ENCODE measurements at places on chromosomes 2 and 18.

- DNase-seq, result no peak
Observed at GRCh38 chr2:30636311-30636710, 170.9 kb downstream of the CAPN13 start.

DNA sequence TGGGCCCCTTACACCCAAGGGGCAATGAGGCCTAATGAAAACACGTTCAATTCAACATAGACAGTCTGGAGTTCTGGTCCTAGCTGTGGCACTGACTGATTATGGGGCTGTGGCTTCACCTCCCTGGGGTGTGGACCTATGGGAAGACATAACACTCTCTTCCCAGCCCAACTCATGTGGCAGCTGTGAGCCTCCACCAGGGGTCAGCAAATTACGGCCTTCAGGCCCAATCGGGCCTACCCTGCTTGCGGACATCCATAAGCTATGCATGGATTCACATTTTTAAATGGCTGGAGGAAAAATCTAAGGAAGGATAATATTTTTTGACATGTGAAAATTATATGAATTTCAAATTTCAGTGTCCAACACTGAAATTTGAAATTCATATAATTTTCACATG is 101.3 kb downstream of the LOXHD1 start:
- no peak for DNase-seq

DNA sequence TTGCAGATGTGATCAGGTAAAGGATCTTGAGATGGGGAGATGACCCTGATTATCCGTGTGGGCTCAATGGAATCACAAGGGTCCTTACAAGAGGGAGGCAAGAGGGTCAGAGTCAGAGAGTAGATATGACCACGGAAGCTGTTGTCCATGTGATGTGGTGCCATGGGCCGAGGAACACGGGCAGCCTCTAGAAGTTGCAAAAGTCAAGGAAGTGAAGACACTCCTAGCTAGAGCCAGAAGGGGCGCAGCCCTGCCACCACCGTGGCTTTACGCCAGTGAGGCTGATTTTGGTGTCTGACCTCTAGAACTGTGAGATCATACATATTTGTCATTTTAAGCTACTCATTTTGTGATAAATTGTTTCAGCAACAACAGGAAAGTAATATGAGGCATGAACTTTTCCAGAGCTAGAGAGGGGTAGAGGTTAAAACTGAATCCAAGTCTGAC is 114.4 kb downstream of the CAPN13 start:
- no peak for DNase-seq

DNA sequence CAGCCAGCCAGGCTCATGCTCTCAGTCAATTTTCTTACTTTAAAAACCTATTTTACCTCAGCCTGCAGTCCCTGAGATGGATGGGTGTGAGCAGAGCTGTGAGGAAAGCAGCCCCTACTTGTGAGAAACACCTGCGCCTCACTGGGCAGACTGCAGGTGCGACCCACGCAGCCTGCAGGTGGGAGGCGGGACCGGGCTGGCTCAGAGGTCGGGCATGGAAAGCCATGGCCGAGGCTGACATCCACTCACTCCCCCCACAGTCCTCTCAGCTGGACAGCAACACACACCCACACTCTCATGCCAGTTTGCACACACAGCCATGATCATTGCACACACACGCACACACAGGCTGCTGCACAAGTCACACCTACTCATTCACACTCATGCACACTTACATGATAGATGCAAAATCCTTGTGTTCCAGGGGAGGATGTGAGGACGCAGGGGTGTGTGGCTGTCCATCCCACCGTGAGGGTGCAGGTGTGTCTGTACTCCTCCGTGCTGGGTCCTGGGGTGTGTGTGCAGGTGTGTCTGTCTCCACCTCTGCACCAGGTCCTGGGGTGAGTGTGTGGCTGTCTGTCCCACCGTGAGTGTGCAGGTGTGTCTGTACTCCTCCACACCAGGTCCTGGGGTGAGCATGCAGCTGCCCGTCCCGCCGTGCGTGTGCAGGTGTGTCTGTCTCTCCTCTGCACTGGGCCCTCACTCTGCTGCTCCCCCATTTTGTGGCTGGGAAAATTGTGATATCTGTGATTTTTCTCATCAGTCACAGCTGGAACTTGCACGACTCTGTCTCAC is 166.5 kb downstream of the RTP5 start:
- DNase-seq, result no peak

- DNase-seq, result no peak
Observed at GRCh38 chr18:1751249-1751648, 820.1 kb downstream of the METTL4 start.

- no peak for DNase-seq
Observed at GRCh38 chr2:48220501-48220900, 309.5 kb upstream of the STON1 start.

GRCh38 chr2:231680992-231681852 is 27.1 kb upstream of the PTMA start:
- DNase-seq, result no peak

- DNase-seq, result no peak
Observed at GRCh38 chr2:144498277-144498676, 21.6 kb downstream of the ZEB2 start.

DNA sequence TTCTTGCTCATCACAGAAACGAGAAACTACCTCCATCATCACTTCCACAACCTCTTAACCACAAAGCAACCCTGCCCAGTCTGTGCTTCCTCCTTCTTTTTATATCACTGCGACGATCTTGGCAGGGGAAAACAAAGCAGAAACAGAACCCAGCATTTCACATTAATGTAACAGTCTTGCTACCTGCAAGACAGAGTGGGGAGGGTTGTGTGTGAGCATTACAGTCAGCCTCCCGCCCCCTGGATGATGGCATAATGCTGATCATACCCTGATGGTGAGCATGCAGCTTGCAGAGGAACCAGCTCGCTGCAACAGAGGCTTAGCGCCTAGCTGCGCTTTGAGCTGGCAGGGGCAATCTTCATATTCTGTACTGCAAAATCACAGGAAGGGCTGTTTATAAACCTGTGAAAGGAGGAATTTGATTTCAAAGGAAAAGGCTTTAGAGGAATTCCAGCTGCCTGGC is 376.1 kb downstream of the IRS1 start:
- peak; percentile 7 for DNase-seq

GRCh38 chr2:96775160-96775559 is 14.5 kb downstream of the CNNM4 start:
- no peak for DNase-seq

- DNase-seq, result no peak
Observed at GRCh38 chr2:24404491-24404921, 44.2 kb upstream of the ITSN2 start.

- DNase-seq, result no peak
Observed at GRCh38 chr2:106010818-106011355, 183.2 kb downstream of the UXS1 start.

DNA sequence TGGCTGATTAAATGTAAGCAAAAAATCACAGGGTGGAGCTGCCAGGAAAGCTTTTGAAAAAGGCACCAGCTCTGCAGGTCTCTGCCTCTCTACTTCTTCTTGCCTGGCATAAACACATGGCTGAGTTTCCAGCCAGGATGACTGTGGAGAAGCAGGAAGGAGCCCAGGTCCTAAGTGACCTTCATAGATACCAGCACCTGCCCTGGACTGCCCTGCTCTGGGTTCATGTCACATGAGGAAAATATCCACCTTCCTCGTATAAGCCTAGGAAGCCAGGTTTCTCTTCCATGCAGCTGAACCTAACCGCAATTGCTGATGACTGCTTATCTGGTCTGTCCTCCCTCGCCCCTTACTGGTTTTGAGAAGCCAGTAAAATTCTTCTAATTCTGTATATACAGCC is 47.8 kb upstream of the CREB1 start:
- DNase-seq, result no peak

DNA sequence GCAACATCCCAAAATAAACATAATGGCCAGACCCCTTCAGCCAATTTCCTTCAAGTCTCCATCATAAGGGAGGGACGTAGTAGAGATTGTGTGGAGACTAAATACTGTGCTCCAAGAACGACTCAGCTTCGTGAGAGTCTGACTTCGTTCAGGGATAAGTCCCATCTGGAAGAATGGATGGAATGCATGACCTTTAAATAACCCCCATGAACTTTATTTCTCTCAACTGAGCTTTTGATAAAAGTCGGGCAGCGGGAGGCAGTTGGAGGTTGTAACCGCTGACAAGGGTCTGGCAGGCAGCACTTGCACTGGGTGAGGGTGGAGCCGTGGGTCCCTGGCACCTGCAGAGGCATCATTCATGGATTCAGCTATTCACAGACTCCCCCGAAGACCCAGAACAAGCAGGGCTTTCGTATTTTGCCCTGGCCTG is 115.9 kb downstream of the ZFP36L2 start:
- DNase-seq, result no peak

DNA sequence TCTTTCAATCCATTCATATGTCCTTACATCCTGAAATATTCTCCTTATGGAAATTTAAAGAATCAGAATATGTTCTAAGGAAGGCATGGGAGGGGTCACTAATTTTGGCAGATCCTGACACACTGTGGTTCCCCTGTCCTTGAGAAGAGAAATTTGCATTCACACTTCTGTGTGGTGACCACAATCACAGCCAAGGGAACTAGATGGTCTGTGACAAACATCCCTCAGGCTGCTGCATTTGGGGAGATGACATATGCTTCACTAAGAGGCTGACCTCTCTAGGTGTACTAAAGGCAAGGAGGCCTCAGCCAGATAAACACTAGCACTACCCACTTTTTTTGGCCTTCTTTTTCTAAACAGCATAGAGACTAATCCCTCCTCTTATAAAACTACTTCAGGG is 129.6 kb downstream of the MREG start:
- DNase-seq, result no peak

DNA sequence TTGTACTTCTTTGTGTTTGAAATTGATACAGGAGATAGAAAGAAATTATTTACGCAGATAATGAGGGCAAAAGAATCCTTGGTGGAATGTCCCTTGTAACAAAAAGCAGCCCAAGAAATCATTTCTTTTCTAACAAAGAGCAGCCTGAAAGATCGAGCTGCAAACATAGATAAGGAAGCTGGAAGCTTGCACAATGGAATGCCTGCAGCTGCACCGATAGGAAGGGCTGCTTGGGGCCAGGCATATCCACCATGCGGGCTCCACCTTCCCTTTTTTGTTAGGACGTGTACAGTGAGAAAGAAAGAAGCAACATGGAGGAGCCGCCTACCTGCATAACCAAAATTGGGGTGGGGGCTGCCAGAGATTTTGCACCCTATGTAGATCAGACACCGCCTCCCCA is 568.7 kb downstream of the METTL4 start:
- DNase-seq, result no peak

GRCh38 chr2:89844221-89844943 is 1152.9 kb downstream of the RPIA start:
- DNase-seq, result no peak

- DNase-seq, result no peak
Observed at GRCh38 chr2:114754907-114755563, 312.6 kb downstream of the DPP10 start.

- no peak for DNase-seq
Observed at GRCh38 chr2:181810823-181811695, 80.5 kb upstream of the ITPRID2 start.

- DNase-seq, result no peak
Observed at GRCh38 chr18:923144-923866, 18.6 kb downstream of the ADCYAP1 start.

GRCh38 chr2:150232871-150233270 is 254.6 kb downstream of the RND3 start:
- no peak for DNase-seq

GRCh38 chr2:45224993-45225380 is 215.7 kb upstream of the SIX2 start:
- DNase-seq, result no peak

DNA sequence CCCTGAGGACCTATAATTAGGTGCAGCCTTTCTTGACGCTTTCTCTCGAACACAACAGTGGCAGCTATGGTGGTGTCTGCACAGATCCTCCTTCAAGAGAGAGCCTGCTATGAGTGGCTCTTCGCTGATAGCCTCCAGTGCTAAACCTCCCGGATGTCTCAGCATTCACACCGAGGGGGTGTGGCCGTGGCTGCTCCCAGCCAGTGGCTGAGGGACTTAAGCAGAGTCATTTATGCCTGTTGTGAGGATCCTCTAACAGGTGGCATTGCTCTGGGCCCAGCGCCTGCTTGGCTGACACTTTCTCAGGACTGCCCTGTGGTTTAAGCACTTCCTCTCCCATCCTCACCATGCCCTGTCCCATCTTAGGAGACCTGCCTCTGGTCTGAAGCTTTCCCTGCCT is 592.0 kb upstream of the LRRTM1 start:
- no peak for DNase-seq

- no peak for DNase-seq
Observed at GRCh38 chr18:50218432-50219197, 23.7 kb upstream of the MYO5B start.

DNA sequence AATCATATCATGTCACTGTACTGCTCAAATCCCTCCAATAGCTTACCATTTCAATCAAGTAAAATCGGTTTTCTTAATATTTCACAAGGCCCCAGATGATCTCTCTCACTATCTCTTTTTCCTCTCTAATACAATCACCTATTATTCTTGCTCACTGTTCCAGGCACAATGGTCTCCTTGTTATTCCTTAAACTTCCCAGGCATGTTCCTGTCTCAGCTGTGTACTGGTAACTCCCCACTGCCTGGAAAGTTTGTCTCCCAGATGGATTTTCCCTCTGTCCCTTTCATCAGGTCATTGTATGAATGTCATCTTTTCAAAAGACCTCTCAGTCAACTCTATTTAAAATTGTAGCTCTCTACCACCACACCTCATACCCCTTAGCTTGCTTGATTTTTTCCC is 30.7 kb upstream of the FANCL start:
- DNase-seq, result no peak

DNA sequence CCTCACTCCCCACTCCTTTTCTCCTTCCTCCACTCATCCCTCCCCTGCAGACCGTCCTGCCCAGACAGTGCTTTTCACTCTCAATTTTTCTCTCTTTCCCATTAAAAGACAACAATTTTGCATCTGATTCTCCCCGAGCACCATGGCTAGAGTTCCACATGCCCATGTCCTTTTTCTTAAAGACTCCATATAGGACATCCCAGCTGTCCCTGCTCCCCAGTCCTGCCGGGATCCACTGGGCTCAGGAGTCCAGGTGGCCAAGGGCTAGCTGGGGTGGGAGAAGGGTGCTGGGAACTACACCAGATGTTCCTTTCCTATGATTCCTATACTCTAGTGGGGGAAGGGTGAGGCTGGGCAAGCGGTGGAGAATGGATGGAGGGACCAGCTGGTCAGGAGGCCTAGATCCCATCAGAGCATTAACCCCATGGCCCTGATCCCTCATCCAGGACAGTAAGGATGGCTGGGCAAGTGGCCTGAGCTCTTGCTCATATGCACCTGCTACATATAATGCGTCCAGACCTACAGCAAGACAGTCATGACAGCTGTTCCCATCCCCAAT is 52.8 kb upstream of the RMDN2 start:
- no peak for DNase-seq

DNA sequence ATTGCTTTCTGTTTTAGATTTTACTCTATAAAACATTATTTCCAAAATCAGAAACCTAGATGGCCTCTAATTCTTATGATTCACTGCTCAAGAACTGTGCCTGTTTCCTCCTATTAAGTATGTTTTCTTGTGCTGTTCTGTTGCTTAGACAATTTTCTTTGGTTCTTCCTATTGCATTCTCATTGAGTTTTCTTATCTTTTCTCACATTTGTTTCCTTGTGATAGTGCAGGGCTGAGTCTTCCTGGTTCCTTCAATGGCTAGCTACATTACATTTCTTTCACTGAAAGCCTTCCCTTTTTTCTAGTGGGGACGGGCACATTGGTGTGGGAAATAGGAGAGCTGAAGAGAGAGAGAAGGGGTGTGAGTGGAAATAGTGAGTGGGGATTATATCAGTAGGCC is 183.4 kb downstream of the CALCRL start:
- no peak for DNase-seq

GRCh38 chr2:204477358-204477950 is 67.8 kb upstream of the PARD3B start:
- DNase-seq, result no peak

- DNase-seq, result no peak
Observed at GRCh38 chr18:51370996-51371395, 173.5 kb upstream of the MEX3C start.

Measured in stimulated activated CD4-positive, alpha-beta T cell treated with anti-CD3 and anti-CD28 coated beads, Interleukin-12 subunit alpha, Interleukin-12 subunit beta, amount 100 ng/mL, for 48 hours (primary cell).